Lower lobe of right lung (tissue), 2 donors: ENCODE measurements at places on chromosomes 7 and 10. TPM values are rescaled to one million over a fixed set of nuclear protein-coding genes. Genes with fewer than 3 reads are reported as not detected.
A peak's percentile ranks its signal among the peaks of the same experiment; 100 is the strongest.

DNA sequence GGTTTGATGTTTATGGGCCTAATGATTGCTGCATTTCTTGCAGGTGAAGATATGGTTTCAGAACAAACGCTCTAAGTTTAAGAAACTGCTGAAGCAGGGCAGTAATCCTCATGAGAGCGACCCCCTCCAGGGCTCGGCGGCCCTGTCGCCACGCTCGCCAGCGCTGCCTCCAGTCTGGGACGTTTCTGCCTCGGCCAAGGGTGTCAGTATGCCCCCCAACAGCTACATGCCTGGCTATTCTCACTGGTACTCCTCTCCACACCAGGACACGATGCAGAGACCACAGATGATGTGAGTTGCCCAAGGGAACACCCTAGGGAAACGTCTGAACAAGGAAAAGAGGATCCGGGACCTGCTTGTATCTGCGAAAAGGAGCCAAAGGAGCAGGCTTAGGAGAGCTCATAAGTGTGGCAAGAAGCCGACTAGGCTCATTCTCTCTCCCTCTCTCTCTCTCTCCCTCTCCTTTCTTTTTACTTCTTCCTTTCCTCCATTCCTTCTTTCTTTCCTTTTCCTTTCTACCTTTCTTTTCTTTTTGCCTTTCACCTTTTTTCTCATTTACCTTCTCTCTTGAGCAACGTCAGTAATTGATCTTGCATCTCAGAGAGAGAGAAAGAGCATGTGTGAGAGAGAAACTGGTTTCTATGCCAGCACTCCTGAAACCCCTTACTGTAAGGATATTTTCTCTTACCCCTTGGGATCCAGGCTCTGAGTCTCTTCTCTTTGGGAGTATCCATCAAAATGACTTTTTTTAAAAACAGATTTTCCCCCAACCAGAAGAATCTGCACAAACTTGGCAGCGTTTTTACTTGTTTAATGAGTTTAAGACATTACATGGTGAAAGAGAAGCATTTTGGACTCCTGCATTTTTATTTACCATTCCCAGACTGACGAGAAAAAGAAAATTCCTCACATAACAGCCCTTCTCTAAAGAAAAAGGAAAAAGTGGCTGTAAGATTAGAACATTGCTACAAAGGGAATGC is 4.7 kb downstream of the DLX6 start:
- H3K27ac ChIP-seq = no peak overlapping the region
- peaks cover 100% of the 10 kb centered on the region for H3K27me3 ChIP-seq

GIMAP5 gene
- total RNA-seq = 31.9 TPM

DIP2C gene
- 15.1 TPM for total RNA-seq

- no peaks in the 10 kb centered on the region for H3K36me3 ChIP-seq
- H3K4me1 ChIP-seq = peaks cover 18% of the 10 kb centered on the region
- no peak for DNase-seq
- no peak overlapping the region for H3K27ac ChIP-seq
These were observed 55.4 kb upstream of the IGFBP3 start for GRCh38 chr7:45976485-45976856.

NANOS1 gene
- total RNA-seq = 1.9 TPM

GALNT17 gene
- 6.6 TPM for total RNA-seq

GRCh38 chr7:20779041-20779440 is 7.6 kb downstream of the SP8 start:
- peaks cover 11% of the 10 kb centered on the region for H3K4me1 ChIP-seq
- no peak for DNase-seq
- H3K27ac ChIP-seq = no peak overlapping the region
- H3K4me3 ChIP-seq = no peak overlapping the region
- H3K27me3 ChIP-seq = peaks cover 100% of the 10 kb centered on the region

GRCh38 chr7:12431886-12432556 is 28.4 kb upstream of the VWDE start:
- DNase-seq = no peak
- no peak overlapping the region for H3K4me3 ChIP-seq
- no peaks in the 10 kb centered on the region for H3K36me3 ChIP-seq
- H3K4me1 ChIP-seq = no peaks in the 10 kb centered on the region
- no peaks in the 10 kb centered on the region for H3K27me3 ChIP-seq
- no peak overlapping the region for H3K27ac ChIP-seq

- DNase-seq = no peak
- H3K4me3 ChIP-seq = no peak overlapping the region
- H3K4me1 ChIP-seq = peaks cover 19% of the 10 kb centered on the region
These were observed 9.8 kb upstream of the PAX2 start for GRCh38 chr10:100735337-100736143.

- no peak overlapping the region for H3K27ac ChIP-seq
- no peak overlapping the region for H3K4me3 ChIP-seq
- no peak for DNase-seq
- no peaks in the 10 kb centered on the region for H3K27me3 ChIP-seq
These were observed 148.4 kb downstream of the ADAM12 start for GRCh38 chr10:126239844-126240243.

EPO gene
- not detected for total RNA-seq

DNA sequence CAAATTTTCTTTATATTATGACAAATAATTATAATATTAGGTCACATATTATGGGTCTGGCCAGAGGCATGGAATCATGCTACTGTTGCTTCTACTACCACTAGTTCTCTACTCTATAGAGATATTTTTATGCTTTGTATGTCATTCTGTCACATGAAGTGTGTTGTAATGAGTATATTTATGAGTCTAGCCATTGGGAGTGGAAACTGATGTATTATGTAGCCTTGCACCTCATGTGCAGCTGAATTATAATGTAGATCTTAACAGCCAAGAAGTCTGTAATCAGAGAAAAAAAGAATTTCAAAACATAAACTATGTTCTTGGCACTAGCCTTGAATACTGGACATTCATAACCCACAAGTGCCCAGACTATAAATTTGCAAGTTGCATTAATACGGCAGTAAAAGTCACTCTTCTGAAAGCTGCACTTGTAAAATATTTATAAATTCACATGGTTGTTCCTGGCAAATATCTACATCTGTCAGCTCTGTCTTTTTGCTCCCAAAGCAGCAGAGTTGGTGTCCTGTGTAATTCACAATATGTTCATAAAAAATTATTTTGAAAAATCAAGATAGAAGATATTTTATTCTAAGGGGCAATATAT is 48.6 kb upstream of the SKAP2 start:
- H3K4me3 ChIP-seq = no peak overlapping the region
- no peaks in the 10 kb centered on the region for H3K27me3 ChIP-seq
- no peaks in the 10 kb centered on the region for H3K36me3 ChIP-seq
- H3K27ac ChIP-seq = no peak overlapping the region
- no peaks in the 10 kb centered on the region for H3K4me1 ChIP-seq

CDHR1 gene
- total RNA-seq = 0.24 TPM

NEUROD6 gene
- not detected for total RNA-seq

GRCh38 chr7:93515144-93515543 is 59.4 kb downstream of the CALCR start:
- H3K27ac ChIP-seq = no peak overlapping the region
- no peaks in the 10 kb centered on the region for H3K36me3 ChIP-seq
- no peak overlapping the region for H3K4me3 ChIP-seq
- no peak for DNase-seq

GPR26 gene
- total RNA-seq = not detected

RBM20 gene
- total RNA-seq = 1.0 TPM

GRCh38 chr10:22473044-22473443 is 127.7 kb downstream of the SPAG6 start:
- peaks cover 19% of the 10 kb centered on the region for H3K4me1 ChIP-seq
- H3K27me3 ChIP-seq = peaks cover 67% of the 10 kb centered on the region
- H3K4me3 ChIP-seq = no peak overlapping the region
- no peak overlapping the region for H3K27ac ChIP-seq
- no peaks in the 10 kb centered on the region for H3K36me3 ChIP-seq

- peaks cover 93% of the 10 kb centered on the region for H3K36me3 ChIP-seq
- H3K27me3 ChIP-seq = no peaks in the 10 kb centered on the region
- H3K27ac ChIP-seq = no peak overlapping the region
- H3K4me3 ChIP-seq = no peak overlapping the region
- no peak for DNase-seq
- peaks cover 8% of the 10 kb centered on the region for H3K4me1 ChIP-seq
These were observed 70.6 kb downstream of the WAPL start for GRCh38 chr10:86450806-86451603.

VPS26A gene
- total RNA-seq = 51.2 TPM

DNA sequence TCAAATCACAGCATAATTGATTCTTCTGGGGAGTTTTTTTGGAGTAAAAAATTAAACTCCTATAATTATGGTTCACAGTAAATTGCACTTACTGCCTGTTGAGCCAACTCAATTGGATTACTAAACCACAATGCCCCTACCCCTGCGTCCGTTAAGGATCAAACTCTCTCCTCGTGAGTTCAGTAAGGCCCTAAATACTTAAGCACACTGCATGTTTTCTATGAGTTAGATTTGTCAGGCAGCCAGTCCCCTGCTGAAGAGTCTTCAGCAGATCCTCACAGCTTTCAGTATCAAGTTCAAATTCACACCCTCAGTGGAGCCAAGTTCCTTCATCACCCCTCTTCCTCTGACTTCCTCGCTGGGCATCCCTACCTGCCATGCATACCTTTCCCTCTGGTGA is 275.0 kb upstream of the BMPER start:
- no peak for DNase-seq
- no peaks in the 10 kb centered on the region for H3K27me3 ChIP-seq
- H3K27ac ChIP-seq = no peak overlapping the region
- H3K4me3 ChIP-seq = no peak overlapping the region
- no peaks in the 10 kb centered on the region for H3K36me3 ChIP-seq
- no peaks in the 10 kb centered on the region for H3K4me1 ChIP-seq

DNA sequence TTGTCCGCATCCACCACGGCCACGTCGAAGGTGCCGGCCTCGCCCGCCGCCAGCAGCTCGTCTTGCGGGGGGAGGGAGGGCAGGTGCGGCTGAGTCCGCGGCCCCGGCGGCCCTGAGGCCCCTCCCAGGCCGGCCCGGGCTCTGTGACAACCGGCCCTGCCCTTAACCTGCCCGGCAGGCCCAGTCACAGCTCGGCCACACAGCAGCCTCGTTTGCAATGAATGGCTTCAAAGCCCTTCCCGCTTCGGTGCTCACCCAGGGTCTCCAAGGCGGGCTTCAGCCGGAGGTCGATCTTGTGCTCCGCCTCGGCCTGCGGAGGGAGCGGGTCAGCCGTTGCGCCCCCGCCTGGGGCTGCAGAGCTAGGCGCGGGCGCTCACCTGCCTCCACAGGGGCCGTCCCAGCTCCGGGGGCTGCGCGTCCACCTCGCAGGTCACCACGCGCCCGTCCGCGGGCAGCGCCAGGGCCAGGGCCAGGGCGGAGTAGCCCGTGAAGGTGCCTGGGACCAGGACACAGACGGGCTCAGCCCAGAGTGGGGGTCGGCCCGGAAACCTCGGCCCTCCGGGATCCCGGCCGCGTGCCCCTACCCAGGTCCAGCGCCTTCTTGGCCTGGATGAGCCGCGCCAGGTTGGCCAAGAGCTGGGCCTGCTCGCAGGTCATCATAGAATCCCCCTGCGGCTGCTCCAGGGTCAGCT is 928 bp downstream of the COMTD1 start:
- peak overlapping the region; percentile 93 for H3K27ac ChIP-seq
- no peaks in the 10 kb centered on the region for H3K27me3 ChIP-seq
- peak overlapping the region; percentile 97 for H3K4me3 ChIP-seq
- H3K4me1 ChIP-seq = peaks cover 19% of the 10 kb centered on the region

DNA sequence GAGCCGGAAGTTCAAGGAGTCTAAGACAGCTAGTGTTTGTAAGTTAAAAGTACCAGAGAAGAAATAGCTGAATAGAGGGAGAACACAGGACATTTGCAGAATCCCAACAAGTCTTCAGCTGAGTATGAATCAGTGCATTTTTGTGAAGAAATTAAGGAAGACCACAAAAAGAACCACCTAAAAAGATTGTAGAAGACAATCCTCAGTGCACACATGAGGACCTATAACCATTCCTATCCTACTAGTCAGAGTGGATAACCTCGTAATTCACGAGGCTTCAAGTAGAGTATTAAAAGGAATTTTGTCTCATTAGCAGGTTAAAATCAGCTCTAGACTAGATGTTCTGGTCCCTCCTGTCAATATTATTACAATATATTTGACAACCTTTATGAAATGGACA is 295.4 kb upstream of the KAT6B start:
- H3K36me3 ChIP-seq = no peaks in the 10 kb centered on the region
- H3K4me1 ChIP-seq = no peaks in the 10 kb centered on the region
- H3K27ac ChIP-seq = no peak overlapping the region
- DNase-seq = no peak
